ENCODE measurements at places on chromosomes 3 and 15. TPM values are rescaled to one million over a fixed set of nuclear protein-coding genes. Genes with fewer than 3 reads are reported as not detected.

GRCh38 chr3:117441851-117442250 is 732.3 kb downstream of the TUSC7 start:
- DNase-seq = no peak

DNA sequence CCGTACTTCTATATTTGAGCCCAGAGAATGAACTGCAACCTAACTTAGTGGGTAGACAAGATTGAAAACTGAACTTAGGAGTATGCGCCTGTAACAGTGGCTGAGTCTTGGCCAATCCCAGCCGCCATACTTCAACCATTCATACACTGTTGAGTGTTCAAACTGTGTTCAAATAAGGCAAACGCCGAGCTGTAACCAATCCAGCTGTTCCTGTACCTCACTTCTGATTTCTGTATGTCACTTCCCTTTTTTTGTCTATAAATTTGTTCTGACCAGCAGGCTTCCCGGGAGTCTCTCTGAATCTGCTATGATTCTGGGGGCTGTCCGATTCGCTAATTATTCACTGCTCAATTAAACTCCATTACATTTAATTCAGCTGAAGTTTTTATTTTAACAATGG is 58.6 kb upstream of the TPM1 start:
- DNase-seq = no peak

DNA sequence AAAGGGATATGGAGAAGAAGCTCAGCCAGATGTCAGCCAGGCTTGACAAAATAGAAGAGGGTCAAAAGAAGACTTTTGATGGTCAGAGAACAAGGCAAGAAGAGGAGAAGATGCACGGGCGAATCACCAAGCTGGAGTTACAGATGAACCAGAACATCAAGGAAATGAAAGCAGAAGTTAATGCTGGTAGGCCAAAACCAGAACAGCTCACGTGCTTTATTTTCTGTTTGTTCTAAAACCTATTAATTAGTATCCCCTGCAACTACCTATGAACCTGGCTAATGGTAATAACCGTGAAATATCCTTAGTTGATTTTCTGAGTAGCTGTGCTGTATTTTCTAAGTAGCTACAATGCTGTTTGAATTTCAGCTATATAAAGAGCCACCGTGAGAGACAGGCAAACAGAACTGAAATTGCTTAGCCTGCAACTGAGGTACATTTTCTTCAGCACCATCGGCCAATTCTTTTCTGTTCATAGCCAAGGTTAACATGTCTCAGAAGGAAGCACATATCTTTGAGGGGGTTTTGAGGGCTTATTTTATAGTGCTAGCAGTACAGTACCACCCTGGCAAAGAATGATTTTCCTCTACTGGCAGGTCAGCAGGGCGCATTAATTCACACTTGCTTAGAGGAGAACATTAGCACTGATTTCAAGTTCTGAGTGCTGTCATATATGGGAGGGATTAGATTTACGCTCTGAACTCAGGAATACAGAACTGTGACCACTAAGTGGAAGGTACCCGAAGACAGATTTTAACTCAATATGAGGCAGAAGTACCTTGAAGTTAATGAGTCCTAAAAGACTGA is 78.9 kb downstream of the FAM81A start:
- DNase-seq = no peak

GRCh38 chr3:38648659-38649499 is 608 bp downstream of the SCN5A start:
- DNase-seq = no peak

- no peak for DNase-seq
Observed at GRCh38 chr3:55959471-55960080, 472.5 kb upstream of the WNT5A start.

DNA sequence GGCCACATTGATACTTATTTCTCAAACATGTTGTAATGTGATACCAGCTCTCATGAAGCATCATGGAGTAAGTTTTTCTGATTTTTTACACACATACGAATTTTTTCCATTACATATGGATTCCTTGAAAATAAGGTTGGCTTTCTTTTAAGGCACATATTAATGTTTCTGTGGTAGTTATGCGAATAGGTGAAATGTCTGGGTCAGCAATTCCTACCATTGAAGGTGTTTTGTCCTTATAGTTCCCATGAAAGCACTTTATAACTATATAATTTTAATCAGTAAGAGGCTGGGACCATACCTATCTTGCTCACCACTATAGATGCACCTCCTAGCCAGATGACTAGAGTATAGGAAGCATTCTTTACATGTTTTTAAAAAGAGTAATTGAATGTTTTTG is 33.0 kb downstream of the PHLDB2 start:
- DNase-seq = no peak

The LMCD1 gene
- total RNA-seq = 0.52 TPM

The SPESP1 gene
- total RNA-seq = 0.51 TPM

Measured in activated CD4-positive, alpha-beta T cell treated with anti-CD3 and anti-CD28 coated beads, Interleukin-2, amount 10 ng/mL, durations not matched to agents 24 days and 14 days (primary cell).